ENCODE measurements at places on chromosomes 2 and 18.

DNA sequence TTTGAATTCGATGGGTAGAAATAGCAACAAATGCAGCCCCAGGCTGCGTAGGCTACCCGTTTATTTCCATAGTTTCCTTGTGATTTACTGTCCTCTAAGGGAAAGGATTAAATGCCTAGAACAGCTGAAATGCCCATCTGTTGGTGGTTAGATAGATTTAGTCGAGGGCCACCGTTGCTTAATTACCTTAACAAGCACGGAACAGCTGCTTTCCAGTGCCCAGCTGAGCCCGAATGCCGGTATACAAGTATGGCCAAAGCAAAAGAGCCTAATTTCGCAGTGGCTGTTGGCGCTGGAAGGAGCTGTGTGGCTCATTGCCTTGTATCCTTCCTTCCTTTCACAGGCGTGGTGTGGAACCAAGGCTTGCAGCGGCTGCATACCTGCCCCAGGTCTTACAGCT is 109.1 kb downstream of the CABLES1 start:
- DNase-seq: no peak

GRCh38 chr2:134190062-134190806 is 63.6 kb upstream of the MGAT5 start:
- no peak for DNase-seq

- DNase-seq: no peak
These were observed 29.3 kb downstream of the COLEC11 start for GRCh38 chr2:3624059-3624794.

DNA sequence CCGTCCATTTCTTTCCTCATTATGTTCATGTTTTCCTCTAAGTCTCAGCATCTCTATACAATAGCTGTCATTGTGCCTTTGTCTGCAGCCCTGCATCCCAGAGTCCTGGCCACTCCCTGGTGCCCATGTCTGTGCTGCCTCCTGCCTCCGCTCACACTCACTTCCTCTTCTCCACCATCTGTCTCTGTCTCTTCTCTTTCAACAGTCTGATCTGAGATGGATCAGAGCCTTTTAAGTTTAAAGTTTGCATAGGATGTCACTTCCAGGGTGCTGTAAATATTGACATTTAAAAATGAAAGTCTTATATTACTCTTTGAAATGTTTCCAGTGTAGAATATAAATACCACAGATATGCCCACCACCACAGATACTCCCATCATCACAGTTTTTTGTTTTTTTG is 42.7 kb downstream of the UBE2F start:
- DNase-seq: no peak

- no peak for DNase-seq
These were observed 15.6 kb upstream of the SERTAD2 start for GRCh38 chr2:64669288-64669687.

- DNase-seq: no peak
These were observed 61.5 kb downstream of the MBP start for GRCh38 chr18:77071061-77071460.

DNA sequence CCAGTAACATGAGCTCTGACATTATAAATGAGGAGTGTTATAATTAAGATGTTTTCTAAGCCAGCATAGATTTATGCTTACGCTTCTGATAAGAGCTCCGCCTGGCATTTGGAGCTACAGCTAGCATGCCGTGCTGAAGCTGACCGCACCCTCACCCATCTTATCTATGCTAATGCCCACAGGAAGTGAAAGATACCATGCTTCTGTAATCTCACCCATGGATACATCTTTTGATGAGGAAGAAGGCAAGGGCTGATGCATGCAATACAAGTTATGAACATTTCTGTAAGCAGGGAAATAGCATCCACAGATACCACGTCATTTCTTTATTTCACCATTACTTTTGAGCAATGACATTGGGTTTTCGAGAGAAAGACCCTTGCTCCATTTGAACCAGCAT is 82.3 kb downstream of the ARL4C start:
- DNase-seq: no peak

DNA sequence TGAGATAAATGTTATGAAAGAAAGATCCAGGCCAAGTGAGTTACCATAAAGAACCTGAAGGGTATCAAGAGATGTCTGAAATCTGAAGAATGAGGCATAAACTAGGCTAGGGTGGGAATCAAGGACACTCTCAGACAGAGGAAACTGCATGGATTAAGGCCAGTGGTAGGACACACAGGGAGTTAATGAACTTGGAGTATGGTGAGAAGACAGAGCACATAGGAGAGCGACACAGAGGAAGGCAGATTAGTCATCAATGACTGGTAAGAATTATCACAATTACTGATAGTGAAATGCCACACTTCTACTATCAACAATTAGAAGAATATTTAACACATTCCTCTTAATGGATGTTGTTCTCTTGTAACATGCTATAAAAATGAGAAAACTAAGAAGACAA is 76.9 kb downstream of the TTC21B start:
- no peak for DNase-seq

GRCh38 chr2:39922679-39923405 is 143.8 kb upstream of the THUMPD2 start:
- DNase-seq: no peak

DNA sequence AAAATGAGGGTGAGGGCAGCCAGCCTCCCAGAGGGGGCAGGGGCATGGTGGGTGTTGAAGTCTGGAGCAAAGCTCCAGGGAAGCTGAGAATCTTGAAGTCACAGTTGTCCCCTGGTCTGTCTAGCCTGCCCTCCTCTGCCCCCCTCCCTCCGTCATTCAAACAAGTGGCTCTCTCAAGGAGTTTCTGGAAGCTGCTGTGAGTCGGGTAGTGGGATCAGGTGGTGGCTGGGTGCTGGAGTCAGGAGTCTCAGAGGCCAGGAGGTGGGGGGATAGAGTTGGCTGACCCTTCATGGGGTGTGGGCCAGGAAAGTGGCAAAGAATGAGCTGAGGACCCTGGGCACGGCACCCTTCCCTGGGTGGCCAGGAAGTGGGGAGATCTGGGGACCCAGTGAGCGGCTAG is 495 bp upstream of the ASIC4 start:
- DNase-seq: no peak

DNA sequence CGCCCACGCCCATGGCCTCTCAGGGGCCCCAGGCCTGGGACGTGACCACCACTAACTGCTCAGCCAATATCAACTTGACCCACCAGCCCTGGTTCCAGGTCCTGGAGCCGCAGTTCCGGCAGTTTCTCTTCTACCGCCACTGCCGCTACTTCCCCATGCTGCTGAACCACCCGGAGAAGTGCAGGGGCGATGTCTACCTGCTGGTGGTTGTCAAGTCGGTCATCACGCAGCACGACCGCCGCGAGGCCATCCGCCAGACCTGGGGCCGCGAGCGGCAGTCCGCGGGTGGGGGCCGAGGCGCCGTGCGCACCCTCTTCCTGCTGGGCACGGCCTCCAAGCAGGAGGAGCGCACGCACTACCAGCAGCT is 2.4 kb downstream of the B3GNT7 start:
- no peak for DNase-seq

- no peak for DNase-seq
These were observed 38.7 kb downstream of the STK39 start for GRCh38 chr2:168208652-168209051.

DNA sequence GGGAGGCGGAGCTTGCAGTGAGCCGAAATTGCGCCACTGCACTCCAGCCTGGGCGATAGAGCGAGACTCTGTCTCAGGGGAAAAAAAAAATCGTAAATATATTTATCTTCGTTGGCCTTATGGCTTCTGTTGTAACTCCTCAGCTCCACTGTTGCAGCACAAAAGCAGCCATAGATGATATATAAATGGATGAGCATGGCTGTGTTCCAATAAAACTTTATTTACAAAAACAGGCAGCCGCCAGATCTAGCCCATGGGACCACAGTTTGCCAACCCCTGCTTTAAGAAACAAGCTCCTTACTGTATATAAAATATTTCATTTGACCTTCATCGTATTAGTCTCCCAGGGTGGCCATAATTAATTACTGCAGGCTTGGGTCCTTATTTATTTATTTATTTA is 20.1 kb downstream of the ST8SIA3 start:
- no peak for DNase-seq

- no peak for DNase-seq
These were observed 136.7 kb downstream of the MBP start for GRCh38 chr18:76995896-76996295.

- DNase-seq: peak; percentile 44
These were observed 231.1 kb downstream of the ANKRD30B start for GRCh38 chr18:14978962-14979535.

DNA sequence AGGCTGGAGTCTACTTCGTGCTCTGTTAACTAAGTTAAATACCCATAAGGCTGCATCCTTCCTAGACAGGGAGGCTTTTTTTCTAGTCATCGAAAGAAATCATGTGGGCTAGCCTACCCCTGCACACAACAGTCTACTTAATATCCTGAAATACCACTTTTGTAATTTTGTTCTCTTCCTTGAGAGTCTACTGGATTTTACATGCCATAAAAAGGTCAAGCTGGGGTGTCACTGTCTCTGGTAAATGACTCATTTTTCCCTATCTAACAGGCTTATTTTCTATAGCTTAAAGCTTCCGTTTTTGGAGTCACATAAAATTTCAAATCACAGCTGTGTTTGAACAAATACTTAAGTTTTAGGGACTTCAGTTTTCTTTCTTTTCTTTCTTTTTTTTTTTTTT is 10.7 kb upstream of the STAM2 start:
- no peak for DNase-seq

DNA sequence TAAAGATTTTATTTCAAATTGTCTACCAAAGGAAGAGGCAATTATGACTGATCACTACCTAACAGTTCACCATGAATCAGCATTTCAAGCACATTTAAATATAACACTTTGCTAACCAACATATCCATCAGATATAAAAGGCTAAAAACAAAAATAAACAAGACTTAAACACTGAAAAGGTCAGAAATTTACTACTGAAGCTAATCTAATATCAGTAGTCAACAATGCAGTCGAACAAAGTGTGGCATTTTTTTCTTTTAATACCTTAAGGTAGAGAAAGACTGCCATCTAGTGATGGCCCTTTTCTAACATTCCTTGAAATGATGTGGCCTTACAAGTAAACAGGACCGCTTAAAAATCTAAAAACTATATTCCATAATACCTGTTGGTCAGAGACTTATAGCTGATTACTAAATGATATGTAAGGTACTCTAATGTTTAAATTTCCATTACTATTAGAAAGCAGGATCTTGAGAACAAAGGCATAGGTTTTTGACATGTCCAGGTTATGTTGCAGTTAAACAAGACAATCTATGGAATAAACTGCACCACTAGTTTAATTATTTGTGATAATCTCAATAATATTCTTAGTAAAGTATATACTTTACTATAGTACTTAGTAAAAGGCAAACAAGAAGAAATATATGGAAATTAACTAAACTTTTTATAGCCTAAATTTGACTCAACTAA is 80.0 kb downstream of the EXOC6B start:
- DNase-seq: peak; percentile 70

GRCh38 chr2:25280051-25280687 is 61.6 kb downstream of the DNMT3A start:
- DNase-seq: no peak

DNA sequence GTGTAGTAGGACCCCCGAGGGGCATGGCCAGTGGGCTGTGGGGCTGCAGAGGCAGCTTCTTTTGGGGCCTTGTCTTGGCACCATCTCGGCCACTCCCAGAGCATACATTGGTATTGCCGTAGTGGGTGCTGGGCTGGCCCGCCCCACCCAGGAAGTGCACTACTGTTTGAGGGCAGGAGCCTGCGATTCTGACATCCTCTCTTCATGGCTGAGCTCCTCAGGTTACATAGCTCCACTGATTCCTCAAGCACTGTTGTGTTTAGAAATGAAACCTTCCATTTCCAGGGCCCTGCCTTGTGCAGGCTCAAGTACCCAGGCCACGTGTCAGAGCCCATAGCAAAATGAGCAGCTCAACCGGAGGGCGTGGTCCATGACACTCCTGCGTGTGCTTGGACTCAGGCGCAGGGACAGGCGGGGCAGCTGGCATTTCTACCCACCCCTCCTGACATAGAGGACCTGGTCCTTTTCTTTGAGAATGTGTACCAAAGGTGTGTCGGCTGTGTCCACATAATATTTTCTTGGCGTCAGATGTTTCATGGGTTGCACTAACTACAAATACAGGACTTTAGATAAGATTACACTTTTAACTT is 67.9 kb downstream of the DGKD start:
- no peak for DNase-seq

DNA sequence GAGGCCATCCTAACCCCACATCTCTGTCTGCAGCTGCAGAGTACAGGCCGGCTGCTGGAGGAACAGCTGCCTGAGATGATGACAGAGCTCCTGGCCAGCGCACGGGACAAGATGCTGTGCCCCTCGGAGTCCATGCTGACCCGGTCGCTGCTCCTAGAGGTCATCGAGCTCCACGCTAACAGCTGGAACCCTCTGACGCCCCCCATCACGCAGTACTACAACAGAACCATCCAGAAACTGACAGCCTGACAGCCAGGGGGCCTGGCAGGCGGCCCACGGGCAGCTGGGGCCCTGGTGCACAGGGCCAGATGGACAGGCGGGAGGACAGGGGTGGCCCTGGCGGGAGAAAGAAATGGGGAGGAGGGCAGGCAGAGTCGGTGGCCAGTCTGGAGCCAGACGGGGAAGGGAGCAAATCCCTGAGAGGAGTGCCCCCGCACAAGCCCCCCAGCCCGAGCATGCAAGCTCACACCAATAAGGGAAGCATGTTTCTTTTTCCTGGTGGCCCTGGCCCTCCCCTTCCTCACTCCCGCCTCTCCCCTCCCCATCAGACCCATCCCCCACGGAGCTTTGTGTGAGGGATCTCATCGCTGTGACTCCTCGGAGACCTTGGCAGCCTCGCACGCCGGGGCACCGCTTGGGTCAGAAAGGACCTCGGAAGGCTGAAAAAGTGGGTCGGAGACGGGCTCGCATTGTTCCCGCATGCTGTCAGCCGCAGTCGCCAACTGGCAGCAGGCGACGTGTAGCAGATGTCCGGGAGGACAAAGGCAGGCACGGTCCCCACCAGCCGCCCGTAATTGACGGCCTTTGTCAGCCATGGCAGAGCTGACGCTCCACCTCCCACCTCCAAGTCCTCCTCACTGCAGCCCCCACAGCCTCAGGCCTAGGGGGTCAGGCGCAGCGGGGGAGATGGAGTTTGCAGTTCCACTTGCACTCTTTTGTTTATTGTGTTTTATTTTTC is 91.2 kb downstream of the SMAD7 start:
- no peak for DNase-seq

DNA sequence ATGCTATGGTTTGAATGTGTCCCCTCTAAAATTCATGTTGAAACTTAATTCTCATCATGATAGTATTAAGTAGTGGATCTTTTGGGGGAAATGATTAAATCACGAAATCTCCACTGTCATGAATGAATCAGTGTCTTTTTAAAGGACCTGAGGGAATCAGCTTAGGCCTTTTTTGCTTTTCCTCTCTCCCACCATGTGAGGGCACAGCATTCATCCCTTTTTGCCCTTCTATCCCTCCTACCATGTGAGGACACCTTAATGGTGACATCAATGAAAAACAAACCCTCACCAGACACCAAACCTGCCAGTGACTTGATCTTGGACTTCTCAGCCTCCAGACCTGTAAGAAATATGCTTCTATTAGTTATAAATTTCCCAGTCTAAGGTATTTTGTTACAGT is 247.1 kb upstream of the UBE2E3 start:
- no peak for DNase-seq

GRCh38 chr18:36322408-36322728 is 24.9 kb downstream of the FHOD3 start:
- no peak for DNase-seq
